ENCODE measurements at places on chromosomes 2 and 18.

DNA sequence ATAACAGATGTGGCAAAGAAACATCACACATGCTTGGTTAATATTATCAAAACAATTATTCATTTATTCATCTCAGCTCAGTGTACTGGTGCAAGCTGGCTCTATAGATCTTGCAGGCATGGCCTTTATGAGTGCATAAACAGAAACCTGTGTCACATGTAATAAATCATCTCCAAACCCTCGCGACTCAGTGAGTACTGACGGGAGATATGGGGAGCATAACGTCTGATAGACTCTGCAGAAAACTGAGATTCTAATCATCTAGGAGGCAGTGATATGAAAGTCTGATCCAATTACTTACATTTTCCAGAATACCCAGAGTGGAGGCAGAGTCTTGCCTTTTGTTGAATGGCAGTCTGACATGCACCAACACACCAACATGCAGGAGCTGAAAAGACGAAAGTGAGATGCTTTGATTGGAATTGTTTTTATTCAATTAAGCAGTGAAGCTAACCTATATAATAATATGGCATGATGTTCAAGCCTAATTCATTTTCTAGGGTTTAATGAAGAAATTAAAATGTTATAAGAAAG is 416.8 kb downstream of the RNF144A start:
- DNase-seq, result no peak

- DNase-seq, result no peak
These were observed 8.2 kb downstream of the DLX2 start for GRCh38 chr2:172094294-172095145.

- peak; percentile 87 for DNase-seq
These were observed 549.0 kb upstream of the SLC8A1 start for GRCh38 chr2:41000906-41001305.

GRCh38 chr2:28752631-28753376 is 1.2 kb downstream of the PPP1CB start:
- DNase-seq, result no peak

DNA sequence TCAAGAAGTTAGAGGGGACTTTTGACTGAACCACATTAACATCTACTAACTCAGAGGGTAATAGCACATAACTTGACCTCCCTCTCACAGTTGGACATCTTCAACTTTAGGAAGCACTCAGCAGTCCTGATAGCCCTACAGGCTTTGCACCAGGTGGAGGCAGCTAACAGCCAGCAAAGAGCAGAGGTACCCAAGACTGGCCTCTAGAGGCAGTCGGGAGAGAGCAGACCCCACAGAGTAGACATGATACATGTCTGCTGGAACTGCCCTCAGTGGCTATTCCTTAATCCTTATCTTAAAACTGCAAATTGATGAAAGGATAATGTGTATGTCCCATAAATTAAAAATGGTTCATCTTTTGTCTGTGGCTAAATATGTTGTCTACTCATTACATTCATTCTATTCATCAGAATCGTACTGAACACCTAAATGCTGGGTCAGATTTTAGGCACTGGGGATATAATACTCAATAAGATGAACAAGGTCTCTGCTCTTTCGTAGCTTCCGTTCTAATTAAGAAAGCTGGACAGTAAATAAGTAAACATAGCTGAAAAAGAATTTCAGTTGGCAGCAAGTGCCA is 49.8 kb downstream of the CAB39 start:
- DNase-seq, result no peak

DNA sequence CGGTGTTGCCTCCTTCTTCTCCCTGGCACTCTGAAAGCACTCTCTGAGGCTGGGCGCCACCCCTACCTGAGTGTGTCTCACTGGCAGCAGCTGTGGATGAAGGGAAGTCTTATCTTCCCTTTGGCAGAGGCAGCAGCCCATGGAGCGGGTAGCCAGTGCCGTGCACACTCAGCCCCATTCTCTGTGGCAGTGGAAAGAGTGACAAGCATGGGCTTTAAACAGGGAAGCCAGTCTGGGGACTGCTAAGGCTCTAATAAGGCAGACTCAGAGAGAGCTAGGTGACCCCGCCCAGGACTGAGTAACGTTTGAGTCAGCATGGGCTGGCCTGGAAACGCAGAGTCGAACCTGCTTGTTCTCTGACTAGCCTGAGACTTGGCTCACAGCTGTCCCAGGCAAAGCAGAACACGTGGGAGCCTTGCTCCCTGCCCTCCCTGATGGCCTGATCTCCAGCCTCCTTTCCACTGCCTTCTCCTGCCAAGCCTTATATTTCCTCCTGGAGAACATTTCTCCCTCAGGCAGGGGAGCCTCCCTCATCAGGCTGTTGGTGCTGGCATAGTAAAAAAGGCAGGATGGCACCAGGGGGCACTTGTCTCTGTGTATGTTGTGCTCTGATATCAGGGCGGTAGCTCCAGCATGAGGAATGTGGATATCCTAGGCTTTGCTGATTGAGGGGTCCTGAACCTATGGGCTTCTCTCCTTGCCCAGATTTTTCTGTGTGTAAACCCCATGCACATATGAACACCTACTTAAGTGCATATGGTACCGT is 93.9 kb upstream of the LGALSL start:
- DNase-seq, result no peak

DNA sequence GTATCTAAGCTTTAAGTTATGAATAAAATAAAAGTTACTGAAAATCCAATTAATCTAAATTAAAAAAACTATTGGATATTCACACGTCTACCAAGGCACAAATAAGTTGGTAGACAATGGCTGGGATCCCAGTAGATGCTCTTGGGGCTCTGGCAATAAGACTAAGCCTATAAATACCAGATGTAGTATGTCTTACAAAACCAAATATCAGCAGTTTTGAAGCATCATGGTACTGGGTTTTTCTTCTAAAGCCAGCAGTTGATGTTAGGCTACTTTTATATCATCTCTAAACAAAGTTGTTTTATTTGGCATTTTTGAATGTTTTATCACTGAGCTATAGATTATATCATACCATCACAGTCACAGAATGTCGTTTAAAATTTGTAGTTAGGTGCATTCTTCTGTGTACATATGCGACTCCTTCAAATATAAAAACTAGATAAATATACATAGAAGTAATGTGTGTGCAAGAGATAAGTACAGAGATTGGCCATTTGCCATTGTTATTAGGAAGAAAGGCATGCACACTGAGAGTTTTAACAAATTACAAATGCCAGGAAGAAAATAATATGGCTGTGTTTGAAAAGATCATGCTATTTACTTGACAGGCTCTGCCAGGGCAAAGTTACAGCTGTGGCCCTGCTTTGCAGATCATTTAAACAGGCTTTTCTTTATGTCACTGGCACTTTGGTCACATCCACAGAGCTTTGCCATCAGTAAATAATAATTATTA is 21.6 kb upstream of the TMEM17 start:
- DNase-seq, result peak; percentile 36
